Neural crest cell (in vitro differentiated cells): ENCODE measurements at places on chromosomes 7 and 10.

GRCh38 chr10:6408799-6409198 is 171.3 kb downstream of the PRKCQ start:
- DNase-seq: no peak
- peaks cover 24% of the 10 kb centered on the region for H3K27me3 ChIP-seq
- no peak overlapping the region for H3K27ac ChIP-seq
- H3K36me3 ChIP-seq: no peaks in the 10 kb centered on the region
- no peaks in the 10 kb centered on the region for H3K4me1 ChIP-seq

DNA sequence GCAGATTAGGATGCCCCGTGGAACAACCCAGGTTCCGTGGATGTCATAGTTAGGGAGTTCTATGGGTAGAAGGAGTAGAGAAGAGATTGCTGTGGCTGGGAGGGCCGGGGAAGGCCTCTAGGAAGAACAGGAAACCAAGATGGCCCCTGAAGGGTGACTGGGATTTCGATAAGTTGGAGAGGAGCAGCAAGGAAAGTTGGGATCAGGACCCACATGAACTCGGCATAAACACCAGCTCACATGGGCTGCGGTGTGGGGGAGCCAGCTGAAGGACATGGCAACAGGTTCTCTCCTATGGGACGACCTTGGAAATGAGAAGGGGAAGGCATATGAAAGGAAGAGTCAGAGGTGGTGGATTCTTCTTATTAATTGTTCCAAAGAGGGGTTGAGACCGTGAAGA is 333.7 kb upstream of the SHH start:
- no peak overlapping the region for H3K27ac ChIP-seq
- H3K36me3 ChIP-seq: no peaks in the 10 kb centered on the region
- H3K27me3 ChIP-seq: peaks cover 5% of the 10 kb centered on the region
- no peak for DNase-seq

DNA sequence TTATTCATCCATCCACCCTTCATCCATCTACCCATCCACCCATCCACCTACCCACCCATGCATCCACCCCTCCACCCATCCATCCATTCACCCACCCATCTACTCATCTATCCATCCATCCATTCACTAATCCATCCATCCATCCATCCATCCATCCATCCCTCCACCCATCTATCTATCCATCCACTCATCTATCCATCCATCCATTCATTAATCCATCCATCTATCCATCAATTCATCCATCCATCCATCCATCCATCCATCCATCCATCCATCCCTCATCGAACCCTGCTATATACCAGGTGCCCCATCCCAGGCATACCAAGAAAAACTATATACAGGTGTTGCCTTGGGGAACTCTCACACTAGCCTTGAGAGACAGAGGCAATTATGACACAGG is 7.1 kb upstream of the CCL24 start:
- no peak overlapping the region for H3K4me3 ChIP-seq
- no peak overlapping the region for H3K27ac ChIP-seq
- no peaks in the 10 kb centered on the region for H3K4me1 ChIP-seq
- no peaks in the 10 kb centered on the region for H3K36me3 ChIP-seq
- H3K27me3 ChIP-seq: peaks cover 3% of the 10 kb centered on the region
- DNase-seq: no peak

DNA sequence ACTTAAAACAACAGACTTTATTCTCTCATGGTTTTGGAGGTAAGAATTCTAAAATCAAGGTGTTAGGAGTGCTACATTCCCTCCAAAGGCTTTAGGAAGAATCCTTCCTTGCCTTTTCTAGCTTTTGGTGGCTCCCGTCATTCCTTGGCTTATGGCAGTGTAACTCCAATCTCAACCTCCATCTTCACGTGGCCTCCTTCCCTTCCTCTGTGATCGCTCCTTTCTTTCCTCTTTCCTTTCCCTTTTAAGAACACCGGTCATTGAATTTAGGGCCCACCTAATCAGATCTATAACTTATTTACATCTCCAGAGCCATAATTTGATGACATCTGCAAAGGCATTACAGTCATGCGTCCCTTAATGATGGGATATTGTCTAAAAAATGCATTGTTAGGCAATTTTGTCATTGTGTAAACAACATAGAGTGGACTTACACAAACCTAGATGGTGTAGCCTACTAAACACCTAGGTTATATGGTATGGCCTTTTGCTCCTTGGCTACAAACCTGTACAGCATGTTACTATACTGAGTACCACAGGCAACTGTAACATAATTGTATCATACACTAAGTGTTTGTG is 5.9 kb upstream of the HERC4 start:
- no peak overlapping the region for H3K4me3 ChIP-seq
- no peak for DNase-seq
- H3K4me1 ChIP-seq: peaks cover 5% of the 10 kb centered on the region
- H3K36me3 ChIP-seq: no peaks in the 10 kb centered on the region
- H3K27ac ChIP-seq: no peak overlapping the region

DNA sequence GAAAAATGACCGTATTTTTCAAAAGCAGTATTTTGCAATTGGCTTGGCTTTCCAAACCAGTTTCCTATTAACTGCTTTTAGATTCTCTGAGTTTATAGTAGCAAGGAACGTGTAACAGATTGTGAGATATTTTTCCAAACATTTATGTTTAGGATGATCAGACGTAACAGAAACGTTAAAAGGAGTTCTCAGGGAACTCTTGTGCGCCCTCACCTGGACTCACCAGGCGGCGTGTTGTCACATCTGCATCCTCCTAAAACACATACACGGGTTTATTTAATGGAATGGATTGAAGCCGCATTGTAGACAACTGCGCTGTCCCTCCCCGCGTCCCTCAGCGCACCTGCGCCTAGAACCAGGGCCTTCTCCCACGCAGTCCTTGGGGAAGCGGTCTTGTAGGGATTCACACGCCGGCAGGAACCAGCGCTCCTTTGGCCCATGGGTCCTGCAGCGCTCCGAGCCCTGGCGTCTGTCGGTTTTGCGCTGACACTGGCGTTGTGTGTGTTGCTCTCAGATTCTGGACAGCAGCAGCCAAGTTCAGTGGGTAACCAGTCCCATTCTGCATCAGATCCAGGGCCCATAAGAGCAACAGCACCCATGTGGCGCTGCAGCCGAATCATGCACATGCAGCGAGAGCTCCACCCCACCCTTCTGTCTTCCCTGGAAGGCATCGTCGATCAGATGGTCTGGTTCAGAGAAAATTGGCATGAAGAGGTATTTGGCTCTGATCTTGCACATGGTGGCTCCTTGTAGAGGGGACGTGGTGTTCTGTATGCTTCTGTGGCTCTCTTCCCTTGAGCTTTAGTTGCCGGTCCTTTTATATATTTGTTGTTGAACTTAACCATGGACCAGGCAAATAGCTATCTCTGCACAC is 114.9 kb downstream of the TRRAP start:
- H3K27me3 ChIP-seq: no peaks in the 10 kb centered on the region
- H3K4me3 ChIP-seq: no peak overlapping the region
- H3K4me1 ChIP-seq: no peaks in the 10 kb centered on the region
- H3K27ac ChIP-seq: no peak overlapping the region
- DNase-seq: no peak

DNA sequence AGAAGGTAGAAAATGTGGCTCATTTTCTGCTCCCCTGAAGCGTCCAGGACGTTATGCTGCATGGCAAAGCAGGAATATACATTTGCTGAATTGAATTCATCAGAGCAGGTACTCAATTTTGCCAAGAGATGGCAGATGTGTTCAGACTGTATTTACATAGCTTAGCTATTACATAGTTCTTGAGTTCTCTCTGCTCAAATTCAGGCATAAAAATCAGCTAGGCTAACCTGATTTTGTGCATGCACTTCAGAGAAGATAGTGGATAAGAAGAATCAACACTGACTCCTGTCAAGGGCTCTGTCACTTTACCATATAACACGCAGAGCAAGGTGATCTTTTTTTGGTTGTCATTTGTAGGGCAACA is 209.2 kb upstream of the FAM3C start:
- H3K4me1 ChIP-seq: peaks cover 28% of the 10 kb centered on the region
- no peak overlapping the region for H3K27ac ChIP-seq
- H3K4me3 ChIP-seq: no peak overlapping the region
- no peaks in the 10 kb centered on the region for H3K36me3 ChIP-seq

DNA sequence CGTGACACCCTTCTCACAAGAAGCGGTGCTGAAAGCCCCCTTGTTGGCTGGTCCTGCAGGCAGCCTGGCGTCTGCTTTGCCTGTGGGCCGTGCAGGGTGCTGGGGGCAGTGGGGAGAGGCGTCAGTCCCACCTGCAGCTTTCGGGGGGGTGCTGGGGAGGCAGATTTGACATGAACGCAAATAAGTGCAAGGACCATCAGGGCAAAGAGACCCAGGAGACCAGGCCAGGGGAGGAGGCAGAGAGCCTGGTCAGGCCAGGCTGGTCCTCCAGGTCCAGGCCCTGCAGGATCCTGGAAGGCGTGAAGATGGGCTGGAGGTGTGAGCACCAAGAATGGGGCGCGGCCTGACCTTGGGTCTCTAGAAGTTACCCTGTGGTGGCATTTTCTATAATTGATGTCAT is 81.6 kb downstream of the MGMT start:
- H3K4me1 ChIP-seq: peaks cover 4% of the 10 kb centered on the region
- H3K36me3 ChIP-seq: no peaks in the 10 kb centered on the region
- DNase-seq: no peak
- H3K27ac ChIP-seq: no peak overlapping the region
- H3K27me3 ChIP-seq: no peaks in the 10 kb centered on the region

DNA sequence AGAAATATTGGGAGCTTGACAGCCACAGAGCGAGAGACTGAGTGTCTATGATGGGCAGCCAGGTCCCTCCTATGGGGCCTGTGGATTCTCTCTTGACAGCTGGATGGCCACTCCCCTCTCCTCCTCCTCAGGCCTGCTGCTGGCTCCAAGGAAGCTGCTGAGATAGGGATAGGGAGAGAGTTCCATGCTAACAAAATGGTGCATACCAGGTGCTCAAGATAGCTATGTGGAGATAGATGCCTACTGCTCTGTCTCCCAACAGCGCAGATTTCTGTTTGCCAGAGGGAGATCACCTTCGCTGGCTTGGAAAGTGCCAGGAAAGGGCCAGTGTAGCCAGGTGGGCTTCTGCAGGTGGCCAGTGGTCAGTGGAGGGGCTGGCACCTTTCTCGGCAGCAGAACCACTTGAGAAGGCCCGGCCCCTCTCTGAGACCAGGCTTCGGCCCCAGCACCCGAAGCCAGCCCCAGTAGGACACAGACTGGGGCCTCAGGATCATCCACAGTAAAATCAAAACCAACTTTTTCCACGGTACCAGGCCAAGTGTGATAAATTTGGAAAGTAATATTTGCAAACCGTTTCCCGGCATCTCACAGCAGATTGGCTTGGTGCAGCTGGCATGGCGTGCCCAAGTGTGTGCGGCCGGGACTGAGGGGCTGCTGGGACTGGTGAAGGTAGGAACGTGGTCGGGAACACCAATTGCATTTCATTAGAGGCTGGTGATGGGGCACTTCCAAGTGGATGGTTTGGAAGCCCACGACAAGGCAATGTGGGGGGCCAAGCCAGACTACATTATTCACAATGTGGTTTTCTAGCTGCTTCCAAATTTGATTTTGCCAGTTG is 139.6 kb downstream of the PTPN20 start:
- H3K4me3 ChIP-seq: no peak overlapping the region
- H3K36me3 ChIP-seq: no peaks in the 10 kb centered on the region
- H3K4me1 ChIP-seq: peaks cover 10% of the 10 kb centered on the region
- DNase-seq: no peak
- H3K27ac ChIP-seq: no peak overlapping the region

GRCh38 chr7:133358708-133359107 is 105.8 kb downstream of the EXOC4 start:
- peaks cover 12% of the 10 kb centered on the region for H3K36me3 ChIP-seq
- H3K27ac ChIP-seq: no peak overlapping the region
- no peak overlapping the region for H3K4me3 ChIP-seq
- H3K27me3 ChIP-seq: no peaks in the 10 kb centered on the region
- no peak for DNase-seq
- no peaks in the 10 kb centered on the region for H3K4me1 ChIP-seq

DNA sequence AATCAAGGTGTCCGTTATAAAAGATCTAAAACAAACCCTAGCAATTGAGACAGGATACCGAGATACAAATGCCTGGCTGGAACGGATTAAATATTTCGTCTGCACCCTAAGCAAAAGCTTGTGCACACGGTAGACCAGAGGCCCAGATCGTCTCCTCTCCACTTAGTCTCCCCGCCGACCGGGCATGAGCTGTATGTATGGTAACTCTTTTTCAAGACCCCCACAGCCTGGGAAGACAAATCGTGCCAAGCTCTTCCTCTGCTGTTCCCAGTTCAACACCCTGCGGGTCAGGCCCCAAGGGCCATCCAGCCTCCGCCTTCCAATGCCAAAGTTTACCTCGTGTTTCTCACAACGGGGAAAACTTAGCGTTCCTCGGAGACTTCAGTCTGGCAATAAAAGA is 285.7 kb upstream of the GALNT17 start:
- H3K4me1 ChIP-seq: no peaks in the 10 kb centered on the region
- DNase-seq: no peak
- no peak overlapping the region for H3K27ac ChIP-seq
- no peak overlapping the region for H3K4me3 ChIP-seq
- no peaks in the 10 kb centered on the region for H3K27me3 ChIP-seq

DNA sequence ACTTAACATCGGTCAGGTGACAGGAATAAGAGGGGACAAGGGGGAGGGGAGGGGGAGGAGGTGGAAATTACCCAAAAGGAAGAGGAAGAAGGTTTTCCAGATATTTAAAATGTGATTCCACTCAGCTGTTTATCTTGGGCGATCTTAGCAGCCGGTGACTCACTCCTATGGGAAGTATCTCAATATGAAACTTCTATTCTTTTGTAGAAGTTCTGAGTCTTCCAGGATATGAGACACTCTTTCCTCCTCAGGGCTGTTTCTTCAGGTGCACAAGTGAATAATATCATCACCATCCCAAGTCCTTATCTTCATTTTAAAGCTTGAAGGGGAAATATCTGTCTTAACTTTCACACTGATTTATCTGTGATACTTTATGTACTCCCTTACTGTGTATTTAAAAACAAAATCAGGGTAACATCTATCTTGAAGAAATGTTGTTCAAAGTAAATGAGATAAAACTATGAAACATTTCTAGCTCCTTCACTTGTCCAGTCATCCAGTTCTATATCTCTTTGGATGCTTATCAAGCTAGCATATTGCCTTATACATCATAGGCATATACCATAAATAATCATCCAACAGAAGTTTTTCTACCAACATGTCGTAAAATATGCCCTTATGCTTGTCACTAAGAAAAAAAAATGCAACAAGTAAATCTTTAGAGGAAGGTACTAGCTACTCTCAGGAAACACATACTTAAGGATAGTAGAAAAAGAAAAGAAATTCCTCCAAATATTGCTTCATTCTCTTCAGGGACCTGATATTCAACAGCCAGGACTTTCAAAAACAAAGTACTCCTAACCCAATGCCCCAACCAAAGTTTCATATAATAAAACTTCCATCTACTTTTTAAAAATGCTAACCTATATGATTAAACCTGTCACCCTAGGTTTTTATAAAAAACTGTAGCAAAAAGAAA is 13.7 kb downstream of the DOCK4 start:
- H3K36me3 ChIP-seq: no peaks in the 10 kb centered on the region
- H3K27me3 ChIP-seq: no peaks in the 10 kb centered on the region
- H3K27ac ChIP-seq: no peak overlapping the region
- H3K4me3 ChIP-seq: no peak overlapping the region
- no peak for DNase-seq
- H3K4me1 ChIP-seq: peaks cover 5% of the 10 kb centered on the region

GRCh38 chr7:35019801-35020200 is 17.5 kb downstream of the DPY19L1 start:
- no peaks in the 10 kb centered on the region for H3K27me3 ChIP-seq
- peaks cover 19% of the 10 kb centered on the region for H3K4me1 ChIP-seq
- DNase-seq: no peak
- no peak overlapping the region for H3K27ac ChIP-seq

- H3K36me3 ChIP-seq: peaks cover 6% of the 10 kb centered on the region
- H3K4me1 ChIP-seq: peaks cover 19% of the 10 kb centered on the region
- DNase-seq: no peak
- peaks cover 92% of the 10 kb centered on the region for H3K27me3 ChIP-seq
- H3K4me3 ChIP-seq: peak within 1 kb of the TSS; percentile 83
These were observed at the start of gene HHEX for GRCh38 chr10:92689663-92690210. Gene HHEX, plus strand, starts transcription at chr10:92689955. Its CDS starts 32 bp downstream, at chr10:92689987.
